ENCODE measurements at places on chromosomes 12 and 14. TPM values are rescaled to one million over a fixed set of nuclear protein-coding genes. Genes with fewer than 3 reads are reported as not detected.
A peak's percentile ranks its signal among the peaks of the same experiment; 100 is the strongest.

GRCh38 chr12:108449478-108449877 is 65.6 kb upstream of the FICD start:
- H3K4me1 ChIP-seq: no peaks in the 10 kb centered on the region
- no peak overlapping the region for H3K4me3 ChIP-seq
- H3K27ac ChIP-seq: no peak overlapping the region
- no peak for DNase-seq
- H3K27me3 ChIP-seq: no peaks in the 10 kb centered on the region
- H3K36me3 ChIP-seq: no peaks in the 10 kb centered on the region

- H3K27ac ChIP-seq: no peak overlapping the region
- H3K27me3 ChIP-seq: no peaks in the 10 kb centered on the region
- no peaks in the 10 kb centered on the region for H3K36me3 ChIP-seq
- no peaks in the 10 kb centered on the region for H3K4me1 ChIP-seq
Observed at GRCh38 chr14:106505366-106505765, 979.0 kb downstream of the TMEM121 start.

DNA sequence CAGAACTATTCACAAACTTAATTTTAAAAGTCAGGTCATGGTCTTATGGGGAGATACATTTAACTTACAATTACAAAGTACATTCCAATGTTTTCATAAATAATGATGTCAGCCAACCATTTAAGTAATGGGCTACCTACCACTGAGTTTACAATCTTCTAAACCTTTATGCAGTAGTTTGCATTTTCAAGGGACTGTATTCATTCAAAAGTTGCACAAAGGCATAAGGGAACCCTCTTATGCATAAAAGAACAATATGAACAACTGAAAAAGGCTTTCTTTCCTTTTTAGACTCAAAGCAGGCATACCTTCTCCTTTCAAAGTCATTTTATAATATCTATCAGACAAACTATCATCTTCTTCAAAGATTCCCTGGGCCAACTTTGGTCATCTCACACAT is 230.2 kb downstream of the SLC2A13 start:
- H3K27ac ChIP-seq: no peak overlapping the region
- H3K36me3 ChIP-seq: no peaks in the 10 kb centered on the region
- no peaks in the 10 kb centered on the region for H3K27me3 ChIP-seq
- DNase-seq: no peak

DNA sequence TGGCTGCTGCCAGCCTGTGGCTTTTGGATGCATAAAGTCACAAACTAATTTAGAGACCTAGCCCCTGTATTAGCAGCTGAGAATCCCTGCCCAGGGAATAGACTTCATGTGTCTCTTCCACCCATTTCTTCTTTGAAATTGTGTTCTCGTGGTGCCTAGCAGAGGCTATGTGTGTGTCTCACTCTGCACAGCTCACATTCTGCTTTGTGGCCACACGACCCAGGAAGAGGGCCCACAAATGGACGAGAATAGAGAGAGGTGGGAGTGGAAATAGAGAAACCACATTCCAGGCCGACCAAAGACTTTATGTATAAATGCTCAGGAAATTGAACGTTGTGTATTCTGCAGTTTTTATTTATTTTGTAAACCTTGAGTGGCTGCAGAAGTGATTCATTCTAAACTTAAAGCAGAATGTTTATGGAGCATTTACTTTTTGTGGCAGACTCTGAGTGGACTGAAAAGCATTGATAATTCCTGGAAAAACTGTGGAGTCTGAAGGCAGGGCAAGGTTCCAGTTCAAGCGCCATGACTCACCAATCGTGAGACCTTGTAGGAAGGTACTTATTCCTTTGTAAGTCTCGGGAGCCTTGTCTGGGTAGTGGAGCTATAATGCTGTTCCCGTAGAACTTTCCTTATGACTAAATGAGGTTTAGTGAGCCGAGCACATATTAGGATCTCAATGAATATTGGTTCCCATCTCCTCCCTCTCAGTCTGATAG is 9.1 kb downstream of the B4GALNT3 start:
- peaks cover 20% of the 10 kb centered on the region for H3K27me3 ChIP-seq
- H3K4me1 ChIP-seq: no peaks in the 10 kb centered on the region
- H3K4me3 ChIP-seq: no peak overlapping the region
- peak; percentile 85 for DNase-seq
- no peak overlapping the region for H3K27ac ChIP-seq
- no peaks in the 10 kb centered on the region for H3K36me3 ChIP-seq

DNA sequence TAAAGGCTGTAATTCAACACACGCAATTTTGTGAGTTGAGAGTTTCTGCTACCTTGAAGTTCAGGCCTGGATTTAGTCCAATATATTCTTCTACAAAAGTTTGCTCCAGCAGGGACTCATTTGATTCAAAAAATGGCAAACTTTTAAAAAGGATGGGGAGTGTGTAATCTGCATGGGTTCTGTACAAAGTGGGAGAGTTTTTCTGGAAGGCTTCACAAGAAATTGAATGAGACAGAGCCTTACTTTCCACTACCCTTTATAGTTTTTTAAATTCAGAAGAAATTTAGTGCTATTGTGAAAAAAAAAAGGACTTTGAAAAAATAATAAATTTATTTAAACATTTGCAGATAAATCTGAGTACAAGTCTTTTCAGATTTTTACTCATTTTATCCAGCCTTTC is 116.9 kb downstream of the METTL25 start:
- H3K27ac ChIP-seq: no peak overlapping the region
- H3K36me3 ChIP-seq: no peaks in the 10 kb centered on the region
- no peak overlapping the region for H3K4me3 ChIP-seq
- DNase-seq: no peak

GRCh38 chr12:127681151-127681754 is 585.7 kb upstream of the TMEM132C start:
- H3K4me1 ChIP-seq: peaks cover 4% of the 10 kb centered on the region
- no peak overlapping the region for H3K4me3 ChIP-seq
- H3K27me3 ChIP-seq: no peaks in the 10 kb centered on the region
- no peak overlapping the region for H3K27ac ChIP-seq

DNA sequence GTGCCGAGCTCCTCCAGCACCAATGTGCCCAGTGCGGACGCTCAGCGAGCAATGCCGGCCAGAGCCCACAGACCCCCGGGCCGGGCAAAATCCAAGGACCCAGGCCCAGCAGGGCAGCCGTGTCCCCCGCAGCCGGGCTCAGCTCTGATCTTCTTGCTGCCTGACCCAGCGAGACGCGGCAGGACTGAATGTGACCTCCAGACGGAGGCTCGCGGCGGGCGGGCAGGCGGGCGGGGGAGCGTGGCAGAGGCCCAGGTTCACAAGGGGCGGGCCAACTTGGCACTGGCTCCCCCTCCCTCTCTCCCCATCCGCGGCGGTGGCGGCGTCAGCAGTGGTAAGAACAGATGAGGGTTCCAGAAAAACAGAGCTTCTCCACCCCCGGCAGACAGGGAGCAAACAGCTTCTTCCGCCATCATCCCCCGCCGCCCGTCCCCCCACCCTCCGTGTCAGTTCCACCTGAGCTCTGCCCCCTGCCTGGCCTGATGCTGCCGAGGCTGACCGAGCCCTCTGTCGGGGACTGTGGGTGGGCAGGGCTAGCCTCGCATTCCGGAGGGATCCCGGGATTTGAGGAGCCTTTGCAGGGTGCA is 94.3 kb downstream of the RFLNA start:
- DNase-seq: peak; percentile 79
- H3K4me3 ChIP-seq: peak overlapping the region; percentile 85
- peaks cover 80% of the 10 kb centered on the region for H3K4me1 ChIP-seq
- no peaks in the 10 kb centered on the region for H3K27me3 ChIP-seq

DNA sequence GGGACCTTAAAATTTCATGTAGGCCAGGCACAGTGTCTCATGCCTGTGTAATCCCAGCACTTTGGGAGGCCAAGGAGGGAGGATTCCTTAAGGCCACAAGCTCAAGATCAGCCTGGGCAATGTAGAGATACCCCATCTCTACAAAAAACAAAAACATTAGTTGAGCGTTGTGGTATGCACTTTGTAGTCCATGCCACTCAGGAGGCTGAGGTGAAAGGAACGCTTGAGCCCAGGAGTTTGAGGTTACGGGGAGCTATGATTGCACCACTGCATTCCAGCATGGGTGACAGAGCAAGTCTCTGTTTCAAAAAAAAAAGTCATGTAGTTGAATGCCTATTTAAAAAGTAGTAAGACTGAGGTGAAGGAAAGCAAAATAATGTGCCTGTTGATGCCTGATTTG is 83.5 kb downstream of the TTC6 start:
- H3K4me1 ChIP-seq: no peaks in the 10 kb centered on the region
- no peak overlapping the region for H3K4me3 ChIP-seq
- H3K27me3 ChIP-seq: no peaks in the 10 kb centered on the region
- H3K27ac ChIP-seq: no peak overlapping the region

DNA sequence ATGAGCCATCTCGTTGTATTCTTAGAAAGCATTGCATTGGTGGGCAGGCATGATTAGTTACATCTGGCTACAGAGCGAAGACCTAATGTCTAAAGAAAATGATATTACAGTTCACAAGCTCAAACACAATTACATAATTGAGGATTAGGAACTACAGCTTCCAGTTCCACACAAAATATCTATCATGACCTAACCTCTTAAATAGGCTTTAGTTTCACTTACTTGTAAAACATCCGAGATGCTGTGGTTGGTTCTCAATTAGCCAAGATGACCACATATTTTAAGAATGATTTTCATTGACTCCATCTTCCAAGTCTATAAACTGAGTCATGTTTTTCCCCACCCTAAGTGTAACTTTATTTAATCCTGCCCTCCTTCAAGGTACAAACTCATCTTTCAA is 69.5 kb downstream of the LRIG3 start:
- H3K36me3 ChIP-seq: no peaks in the 10 kb centered on the region
- no peak overlapping the region for H3K27ac ChIP-seq
- no peaks in the 10 kb centered on the region for H3K4me1 ChIP-seq
- H3K4me3 ChIP-seq: no peak overlapping the region
- no peaks in the 10 kb centered on the region for H3K27me3 ChIP-seq

DNA sequence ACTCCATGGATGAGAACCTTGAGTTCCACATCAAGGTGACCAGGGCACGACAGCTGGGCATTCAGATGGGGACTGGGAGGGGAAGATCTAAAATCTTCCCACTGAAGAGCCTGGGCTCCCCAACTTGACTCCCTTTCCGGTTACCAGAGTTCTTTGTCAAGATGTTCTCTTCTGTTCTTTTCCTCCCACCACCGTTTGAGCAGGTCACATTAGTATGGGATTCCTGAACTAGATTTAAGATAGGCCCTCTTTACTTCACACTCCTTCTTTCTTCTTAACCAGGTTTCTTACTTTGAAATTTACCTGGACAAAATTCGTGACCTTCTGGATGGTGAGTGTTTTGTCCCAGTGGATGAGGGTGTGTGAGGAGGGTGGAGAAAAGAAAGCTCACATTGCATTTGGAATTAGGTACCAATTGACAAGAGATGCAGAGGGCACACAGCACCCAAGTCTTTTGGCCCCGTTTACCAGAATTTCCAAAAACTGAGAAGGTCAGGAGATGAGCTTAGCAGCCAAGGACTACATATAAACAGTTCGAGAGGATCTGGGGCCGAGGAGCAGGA is 14.4 kb downstream of the KIF5A start:
- H3K27me3 ChIP-seq: no peaks in the 10 kb centered on the region
- H3K36me3 ChIP-seq: peaks cover 4% of the 10 kb centered on the region
- DNase-seq: no peak

DNA sequence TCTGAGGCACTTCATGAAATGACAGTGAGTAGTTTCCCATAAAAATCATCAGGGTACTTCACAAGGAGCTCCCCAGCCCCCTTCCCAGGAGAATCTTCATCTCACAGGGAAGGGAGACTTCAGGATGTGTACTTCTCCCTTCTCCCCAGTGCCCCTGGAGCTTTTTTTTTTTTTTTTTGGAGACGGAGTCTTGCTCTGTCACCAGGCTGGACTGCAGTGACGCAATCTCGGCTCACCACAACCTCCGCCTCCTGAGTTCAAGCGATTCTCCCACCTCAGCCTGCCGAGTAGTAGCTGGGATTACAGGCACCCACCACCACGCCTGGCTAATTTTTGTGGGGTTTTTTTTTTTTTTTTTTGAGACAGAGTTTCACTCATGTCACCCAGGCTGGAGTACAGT is 10.4 kb downstream of the ITPK1 start:
- no peak overlapping the region for H3K27ac ChIP-seq
- DNase-seq: peak; percentile 80
- peaks cover 4% of the 10 kb centered on the region for H3K4me1 ChIP-seq
- no peaks in the 10 kb centered on the region for H3K36me3 ChIP-seq
- no peaks in the 10 kb centered on the region for H3K27me3 ChIP-seq

GRCh38 chr14:100213587-100213955 is 25.4 kb upstream of the YY1 start:
- peak overlapping the region; percentile 64 for H3K4me3 ChIP-seq
- no peaks in the 10 kb centered on the region for H3K27me3 ChIP-seq
- no peak for DNase-seq
- H3K4me1 ChIP-seq: no peaks in the 10 kb centered on the region
- H3K36me3 ChIP-seq: no peaks in the 10 kb centered on the region

DNA sequence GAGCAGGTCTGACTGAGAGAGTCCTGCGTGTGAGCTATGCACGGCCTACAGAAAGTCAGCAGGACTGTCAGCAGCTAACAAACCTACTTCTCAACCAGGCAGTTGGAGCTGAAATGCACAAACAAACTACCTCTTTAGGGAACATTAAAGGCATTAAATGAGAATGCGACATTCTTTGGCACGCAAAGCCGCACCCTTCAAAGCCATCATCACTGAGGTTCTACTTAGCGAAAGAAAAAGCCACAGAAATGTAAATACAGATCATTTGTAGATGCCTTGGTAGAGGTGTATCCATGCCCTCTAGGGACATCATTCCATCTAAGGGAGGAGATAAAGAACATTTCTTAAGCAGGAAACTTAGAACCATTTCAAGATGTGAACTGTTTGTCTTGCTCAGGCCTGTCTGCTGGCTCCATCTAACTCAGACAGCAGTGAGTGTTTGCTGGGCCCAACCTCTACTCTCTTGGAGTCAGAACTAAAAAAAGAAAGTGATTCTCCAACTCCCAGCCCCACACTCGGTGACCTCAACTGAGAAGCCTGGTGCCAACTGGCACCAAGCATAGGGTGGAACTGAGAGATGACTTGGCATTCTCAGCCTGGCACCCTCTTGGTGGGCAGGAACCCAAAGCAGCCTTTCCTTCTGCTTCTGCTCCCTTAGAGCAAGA is 63.5 kb upstream of the MBIP start:
- H3K36me3 ChIP-seq: no peaks in the 10 kb centered on the region
- no peak for DNase-seq
- H3K27ac ChIP-seq: no peak overlapping the region
- H3K4me1 ChIP-seq: no peaks in the 10 kb centered on the region
- H3K4me3 ChIP-seq: no peak overlapping the region
- no peaks in the 10 kb centered on the region for H3K27me3 ChIP-seq

DNA sequence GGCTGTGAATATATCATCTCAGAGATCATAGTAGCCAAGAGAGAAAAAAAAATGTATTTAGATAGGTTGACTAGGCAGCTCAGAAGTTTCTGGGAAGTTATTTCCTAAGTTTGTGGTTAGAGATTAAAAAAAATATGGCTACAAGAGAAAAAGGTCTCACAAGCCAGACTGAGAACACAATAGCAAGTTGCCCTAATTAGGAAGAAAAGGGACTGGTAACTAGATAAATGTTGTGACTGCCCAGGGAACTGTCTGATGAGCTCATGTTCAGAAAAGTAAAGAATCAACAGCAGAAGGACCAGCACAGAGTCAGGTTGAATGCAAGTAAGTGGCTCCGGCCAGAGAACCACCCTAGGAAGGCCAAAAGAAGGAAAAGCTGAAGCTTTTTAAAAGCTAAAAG is 256.6 kb downstream of the PRKD1 start:
- peak; percentile 82 for DNase-seq
- no peak overlapping the region for H3K27ac ChIP-seq
- no peaks in the 10 kb centered on the region for H3K4me1 ChIP-seq
- no peaks in the 10 kb centered on the region for H3K27me3 ChIP-seq
- no peak overlapping the region for H3K4me3 ChIP-seq

CLEC4C gene
- total RNA-seq: not detected

PRICKLE1 gene
- total RNA-seq: 39.5 TPM

CBLN3 gene
- total RNA-seq: 5.4 TPM

ACACB gene
- 1.7 TPM for total RNA-seq

FRMD6 gene
- total RNA-seq: 498 TPM
